Stimulated activated naive CD8-positive, alpha-beta T cell treated with anti-CD3 and anti-CD28 coated beads, Interleukin-15, amount 100 ng/mL, for 72 hours (primary cell): ENCODE measurements at places on chromosomes 2 and 18.

DNA sequence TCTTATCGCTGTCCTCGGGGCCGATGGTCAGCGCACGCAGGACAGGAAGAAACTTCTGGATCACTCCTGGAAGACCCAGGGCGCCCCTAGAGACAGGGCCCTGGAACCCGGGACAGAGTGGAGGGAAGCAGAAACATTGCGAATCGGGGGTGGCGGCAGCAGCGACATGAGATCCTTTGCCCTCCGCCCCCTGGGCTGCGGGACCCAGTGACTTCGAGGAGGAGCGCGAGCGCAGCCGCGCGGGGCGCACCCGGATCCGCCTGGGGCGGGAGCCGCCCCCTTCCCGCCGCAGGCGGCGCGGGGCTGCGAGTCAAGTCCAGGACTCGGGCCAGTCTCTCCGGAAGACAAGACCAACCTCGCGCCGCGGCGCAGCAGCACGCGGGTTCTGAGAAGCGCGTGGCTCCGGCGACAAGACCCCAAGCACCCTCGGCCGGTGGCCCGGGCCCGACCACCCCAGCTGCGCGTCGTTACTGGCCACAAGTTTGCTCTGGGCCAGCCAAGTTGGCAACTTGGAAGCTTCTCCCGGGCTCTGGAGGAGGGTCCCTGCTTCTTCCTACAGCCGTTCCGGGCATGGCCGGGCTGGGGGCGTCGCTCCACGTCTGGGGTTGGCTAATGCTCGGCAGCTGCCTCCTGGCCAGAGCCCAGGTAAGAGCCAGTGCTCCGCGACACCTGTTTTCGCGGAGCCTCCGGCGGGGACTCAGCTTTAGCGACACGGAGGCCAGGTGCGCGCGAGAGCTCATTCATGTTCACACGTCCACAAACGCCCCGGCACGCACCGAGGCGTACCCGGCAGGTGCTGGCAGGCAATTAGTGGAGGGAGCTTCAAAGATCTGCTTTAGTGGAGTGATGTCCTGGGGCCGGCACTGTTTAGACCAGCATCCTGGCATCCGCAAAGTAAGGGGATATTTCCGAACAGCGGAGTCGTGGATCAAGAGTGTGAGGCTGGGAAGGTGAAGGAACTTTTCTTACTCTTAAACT is at the start of gene PTH2R:
Gene PTH2R, plus strand, starts transcription at position 319 of the 978 bp plus-strand sequence. Its CDS starts 252 bp downstream, at position 571.
- DNase-seq, result no peak

- no peak for DNase-seq
Observed at GRCh38 chr2:182784058-182784706, 68.1 kb downstream of the DNAJC10 start.

DNA sequence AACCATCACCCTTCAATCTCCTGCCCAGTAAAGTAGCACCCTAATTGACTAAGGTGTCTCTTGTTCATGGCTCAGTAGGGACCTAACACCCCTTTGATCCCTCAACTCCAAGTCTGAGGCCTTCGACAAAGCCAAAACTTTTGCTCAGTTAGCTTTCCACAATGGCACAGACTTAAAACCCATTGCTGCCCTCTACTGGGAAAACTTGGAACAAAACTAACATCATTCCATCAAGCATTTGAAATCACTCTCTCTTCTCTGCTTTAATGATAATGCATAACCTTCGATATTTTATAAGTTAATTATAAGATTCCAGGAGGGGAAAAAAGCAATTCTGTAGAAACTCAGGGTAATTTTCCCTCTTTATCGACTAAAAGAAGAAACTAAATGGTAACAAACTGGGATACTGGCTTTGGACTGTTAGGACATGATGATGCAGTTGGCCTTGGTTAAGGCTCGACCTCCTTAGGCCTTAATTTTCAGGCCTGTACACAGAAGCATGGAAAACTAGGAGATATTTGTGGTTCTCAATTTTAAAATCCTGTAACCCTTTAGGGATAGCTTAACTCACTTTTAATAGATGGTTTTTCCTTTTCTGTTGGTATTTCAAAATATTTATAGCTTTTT is 127.8 kb downstream of the STK39 start:
- peak; percentile 29 for DNase-seq

GRCh38 chr2:230737791-230738226 is 25.2 kb downstream of the CAB39 start:
- no peak for DNase-seq

GRCh38 chr2:28470759-28471158 is 25.1 kb upstream of the PLB1 start:
- no peak for DNase-seq

DNA sequence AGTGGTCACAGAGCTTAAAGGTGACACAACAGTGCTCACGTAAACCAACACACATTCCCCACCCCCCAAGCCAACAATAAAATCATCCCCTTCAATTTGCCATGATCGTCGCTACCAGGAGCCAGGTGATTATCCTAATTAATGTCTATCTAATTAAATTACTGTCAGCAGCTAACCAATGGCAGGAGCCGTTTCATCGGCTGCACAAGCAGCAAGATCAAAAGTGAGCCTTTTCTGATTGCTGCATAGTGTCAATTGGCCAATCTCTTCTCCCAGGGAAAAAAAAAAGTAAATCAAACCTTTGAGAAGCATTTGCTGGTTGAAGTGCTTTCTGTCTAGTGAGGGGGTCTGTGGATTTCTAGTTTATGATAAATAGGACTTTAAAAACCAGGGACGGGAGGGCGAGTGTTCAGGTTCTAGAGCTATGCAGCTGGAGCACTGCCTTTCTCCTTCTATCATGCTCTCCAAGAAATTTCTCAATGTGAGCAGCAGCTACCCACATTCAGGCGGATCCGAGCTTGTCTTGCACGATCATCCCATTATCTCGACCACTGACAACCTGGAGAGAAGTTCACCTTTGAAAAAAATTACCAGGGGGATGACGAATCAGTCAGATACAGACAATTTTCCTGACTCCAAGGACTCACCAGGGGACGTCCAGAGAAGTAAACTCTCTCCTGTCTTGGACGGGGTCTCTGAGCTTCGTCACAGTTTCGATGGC is at the start of gene TBR1:
Gene TBR1, plus strand, starts transcription at position 311 of the 721 bp plus-strand sequence. Its CDS starts 114 bp downstream, at position 425.
- peak; percentile 19 for DNase-seq

GRCh38 chr2:120762341-120763061 is 26.8 kb downstream of the GLI2 start:
- no peak for DNase-seq

DNA sequence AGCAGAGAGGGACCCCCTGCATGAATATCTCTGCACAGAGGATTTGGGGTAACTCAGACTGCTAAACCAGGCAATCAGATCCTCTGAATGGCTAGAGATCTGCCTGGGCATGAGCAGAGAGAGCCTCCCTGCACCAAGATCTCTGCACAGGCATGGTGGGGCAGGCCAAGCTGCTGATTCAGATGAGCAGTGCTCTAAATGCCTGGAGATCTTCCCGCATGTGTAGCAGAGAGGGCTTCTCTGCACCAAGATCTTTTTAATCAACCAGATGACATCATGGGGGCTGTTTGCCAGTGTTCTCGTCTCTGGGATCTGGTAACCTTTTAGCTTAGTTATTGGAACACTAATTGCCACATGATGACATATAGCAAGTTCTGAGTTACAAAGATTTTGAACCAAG is 301.3 kb upstream of the GALNT5 start:
- DNase-seq, result no peak

DNA sequence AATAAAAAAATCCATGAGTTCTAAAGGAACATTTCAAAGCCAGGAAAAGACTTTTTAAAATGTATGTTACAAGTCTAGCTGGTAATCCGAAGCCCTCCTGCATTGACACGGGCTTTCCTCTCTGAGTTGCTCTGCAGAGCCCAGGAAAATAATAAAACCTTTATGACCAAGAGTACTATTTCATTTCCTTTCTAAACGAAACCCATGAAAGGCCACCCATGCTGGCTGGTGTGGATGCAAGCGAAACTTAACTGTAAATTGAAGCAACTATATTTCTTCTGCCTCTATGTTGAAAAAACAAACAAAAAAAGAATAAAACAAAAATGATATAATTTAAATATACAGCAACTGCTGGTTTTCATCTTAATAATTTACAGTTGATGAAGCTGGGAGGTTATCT is 41.3 kb upstream of the ZNF532 start:
- no peak for DNase-seq

DNA sequence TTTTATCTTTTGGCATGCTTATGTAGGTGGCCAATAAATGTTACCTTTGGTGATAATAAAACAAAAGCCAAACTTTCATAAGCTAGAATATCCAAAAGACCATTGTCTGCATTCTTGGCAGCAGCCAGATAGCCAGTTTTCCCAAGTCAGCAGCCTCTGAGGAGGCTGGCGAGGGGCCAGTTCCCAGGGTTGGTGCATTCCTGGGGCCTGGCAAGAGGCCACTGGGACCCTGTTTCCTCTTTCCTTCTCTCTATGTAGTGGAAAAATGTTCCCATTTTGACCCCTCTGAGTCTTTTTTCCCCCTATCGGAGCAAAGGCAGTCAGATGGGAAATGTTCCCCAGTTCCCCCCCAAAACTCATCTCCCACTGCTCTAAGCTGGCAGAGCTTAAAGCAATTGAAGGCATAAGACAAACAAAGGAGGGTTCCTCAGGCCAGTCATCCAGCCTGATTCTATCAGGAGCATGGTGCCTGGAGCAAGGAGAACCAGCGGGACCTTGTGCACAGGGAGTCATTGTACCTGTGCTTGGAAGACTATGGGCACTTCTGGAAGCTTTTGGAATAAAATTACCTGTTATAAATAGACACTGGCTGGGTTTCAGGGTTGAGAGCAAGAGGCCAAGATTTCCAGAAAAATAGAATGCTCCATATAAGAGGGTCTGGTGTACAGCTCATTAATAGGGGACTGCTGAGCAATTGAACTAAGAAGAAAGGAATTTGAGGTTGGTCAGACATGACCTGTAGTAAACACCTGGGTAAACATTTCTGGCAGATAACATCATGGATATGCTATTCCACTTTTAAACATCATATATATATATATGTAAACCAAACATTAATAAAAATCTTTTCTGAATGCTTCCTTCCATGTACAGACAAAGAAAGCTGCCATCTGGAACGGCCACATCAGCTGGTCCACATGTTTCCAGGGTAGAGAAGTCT is 63.4 kb downstream of the NCKAP5 start:
- no peak for DNase-seq

DNA sequence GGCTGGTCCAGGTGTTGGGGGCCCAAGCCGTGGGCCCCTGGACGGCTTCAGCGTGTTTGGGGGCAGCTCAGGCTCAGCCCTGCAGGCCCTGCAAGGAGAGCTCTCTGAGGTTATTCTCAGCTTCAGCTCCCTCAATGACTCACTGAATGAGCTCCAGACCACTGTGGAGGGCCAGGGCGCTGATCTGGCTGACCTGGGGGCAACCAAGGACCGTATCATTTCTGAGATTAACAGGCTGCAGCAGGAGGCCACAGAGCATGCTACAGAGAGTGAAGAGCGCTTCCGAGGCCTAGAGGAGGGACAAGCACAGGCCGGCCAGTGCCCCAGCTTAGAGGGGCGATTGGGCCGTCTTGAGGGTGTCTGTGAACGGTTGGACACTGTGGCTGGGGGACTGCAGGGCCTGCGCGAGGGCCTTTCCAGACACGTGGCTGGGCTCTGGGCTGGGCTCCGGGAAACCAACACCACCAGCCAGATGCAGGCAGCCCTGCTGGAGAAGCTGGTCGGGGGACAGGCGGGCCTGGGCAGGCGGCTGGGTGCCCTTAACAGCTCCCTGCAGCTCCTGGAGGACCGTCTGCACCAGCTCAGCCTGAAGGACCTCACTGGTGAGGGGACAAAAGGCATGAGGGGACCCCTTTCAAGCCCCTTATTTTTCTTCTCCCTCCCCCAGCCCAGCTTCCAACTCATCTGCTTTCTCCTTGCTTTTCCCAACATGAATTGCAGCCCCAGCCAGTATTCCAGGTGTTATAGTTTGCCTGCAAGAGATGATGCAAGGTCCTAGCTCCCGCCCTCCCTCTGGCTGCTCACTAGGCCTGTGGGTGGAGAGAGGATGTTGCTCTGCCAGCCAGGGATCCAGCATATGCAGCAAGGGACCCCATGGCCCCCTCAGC is 2.9 kb upstream of the KHK start:
- no peak for DNase-seq

GRCh38 chr2:71277536-71278103 is 50.7 kb upstream of the PAIP2B start:
- DNase-seq, result peak; percentile 28

DNA sequence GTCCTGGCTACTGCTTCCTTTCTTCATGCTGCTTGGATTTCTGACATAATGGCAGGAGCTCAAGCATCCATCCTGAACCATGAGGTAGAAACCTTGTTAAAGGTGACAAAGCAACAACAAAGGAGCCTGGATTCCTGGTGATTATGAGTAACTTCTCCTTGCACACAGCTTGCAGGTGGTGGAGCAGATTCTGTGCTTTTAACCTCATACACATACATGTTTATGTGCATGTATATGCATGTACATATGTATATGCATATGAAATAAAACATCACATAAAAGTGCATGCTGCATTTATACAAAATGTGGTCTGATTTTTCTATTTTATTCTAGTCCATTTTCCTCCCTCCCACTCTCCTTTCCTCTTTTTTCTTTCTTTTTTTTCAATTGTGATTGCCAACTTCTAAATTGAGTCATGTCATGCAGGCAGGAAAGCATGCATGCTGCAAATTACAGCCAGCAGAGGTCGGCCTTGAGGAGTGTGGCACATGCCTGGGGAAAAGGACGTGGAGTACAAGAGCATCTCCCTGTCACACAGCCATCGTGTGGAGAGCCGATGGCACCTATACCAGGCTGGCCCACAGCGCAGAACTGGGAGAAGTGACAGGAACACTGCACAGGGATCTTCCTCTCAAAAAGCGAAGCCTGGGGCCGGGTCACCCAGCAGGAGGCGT is 17.9 kb downstream of the LCT start:
- DNase-seq, result peak; percentile 29

- DNase-seq, result no peak
Observed at GRCh38 chr2:21258082-21258481, 134.3 kb downstream of the TDRD15 start.

- no peak for DNase-seq
Observed at GRCh38 chr2:16261071-16261470, 320.7 kb downstream of the MYCN start.

GRCh38 chr2:241310917-241311566 is 4.4 kb downstream of the HDLBP start:
- DNase-seq, result no peak

GRCh38 chr2:118622913-118623312 is 224.5 kb downstream of the EN1 start:
- no peak for DNase-seq

GRCh38 chr2:101559551-101559950 is 84.6 kb upstream of the RFX8 start:
- DNase-seq, result no peak

GRCh38 chr2:236939721-236940231 is 145.9 kb upstream of the COPS8 start:
- no peak for DNase-seq

GRCh38 chr2:30664761-30665358 is 142.4 kb downstream of the CAPN13 start:
- DNase-seq, result no peak

GRCh38 chr2:238383743-238384380 is 42.9 kb upstream of the ASB1 start:
- DNase-seq, result no peak
